CD4-positive, alpha-beta T cell treated with Interleukin-10 for 1 hour (primary cell): ENCODE measurements at places on chromosomes 5 and 9.

DNA sequence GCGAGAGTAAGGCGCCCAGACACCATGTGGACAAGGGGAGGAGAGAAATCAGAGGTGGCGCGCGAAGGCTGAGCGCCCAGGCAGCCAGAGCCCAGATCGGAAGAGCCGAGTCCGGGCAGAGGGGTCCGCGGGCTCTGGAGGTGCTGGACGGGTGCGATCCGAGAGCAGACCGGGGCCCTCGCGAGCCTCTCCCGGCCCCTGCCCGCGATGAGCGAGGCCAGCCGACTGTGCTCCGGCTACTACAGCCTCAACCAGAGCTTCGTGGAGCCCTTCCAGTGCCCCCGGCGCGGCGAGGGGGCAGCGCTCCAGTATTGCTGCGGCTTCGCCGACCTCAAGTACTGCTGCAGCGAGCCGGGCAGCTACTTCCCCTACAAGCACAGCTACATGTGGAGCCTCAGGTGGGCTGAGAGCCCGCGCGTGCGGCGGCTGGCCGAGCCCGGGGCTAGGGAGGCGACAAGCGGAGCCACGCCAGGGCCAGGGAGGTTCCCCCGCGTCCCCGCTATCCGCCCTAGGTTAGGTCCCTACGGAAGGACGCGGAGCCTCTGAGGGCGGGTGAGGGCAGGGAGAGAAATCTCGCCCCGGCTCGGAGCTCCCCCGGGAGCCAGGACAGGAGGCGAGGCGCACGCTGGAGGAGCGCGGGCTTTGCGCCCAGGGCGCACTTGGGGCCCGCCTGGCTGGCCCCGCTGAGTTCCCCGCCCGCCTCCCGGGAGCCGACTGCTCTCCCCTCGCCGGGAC, at the start of gene SHISAL2B:
Gene SHISAL2B (plus strand): TSS at position 87 of the 735 bp plus-strand sequence. CDS start 121 bp downstream, at position 208.
- DNase-seq, result no peak

DNA sequence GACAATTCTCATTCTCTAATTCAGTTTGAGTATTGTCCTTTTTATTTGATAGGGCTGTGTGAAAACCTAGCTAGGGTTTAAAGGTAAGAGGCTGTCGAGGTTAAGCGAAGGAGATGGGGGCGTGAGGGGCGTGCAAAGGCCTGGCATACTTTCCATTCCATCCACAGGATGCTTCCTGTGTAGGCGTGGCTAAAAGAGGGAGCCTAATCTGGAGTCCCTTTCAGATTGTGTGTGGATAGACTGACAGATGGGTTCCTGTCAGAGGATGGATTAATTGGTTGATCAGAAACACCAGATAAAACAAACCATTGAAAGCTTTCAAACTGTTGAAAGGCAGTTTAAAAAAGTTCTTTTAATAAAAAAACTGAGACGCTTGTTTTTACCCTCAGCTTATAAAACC, 1.1 kb upstream of the ELL2 start:
- DNase-seq, result peak; percentile 17

- no peak for DNase-seq
These were observed 81.3 kb downstream of the ANKRD33B start for GRCh38 chr5:10645146-10645545.

DNA sequence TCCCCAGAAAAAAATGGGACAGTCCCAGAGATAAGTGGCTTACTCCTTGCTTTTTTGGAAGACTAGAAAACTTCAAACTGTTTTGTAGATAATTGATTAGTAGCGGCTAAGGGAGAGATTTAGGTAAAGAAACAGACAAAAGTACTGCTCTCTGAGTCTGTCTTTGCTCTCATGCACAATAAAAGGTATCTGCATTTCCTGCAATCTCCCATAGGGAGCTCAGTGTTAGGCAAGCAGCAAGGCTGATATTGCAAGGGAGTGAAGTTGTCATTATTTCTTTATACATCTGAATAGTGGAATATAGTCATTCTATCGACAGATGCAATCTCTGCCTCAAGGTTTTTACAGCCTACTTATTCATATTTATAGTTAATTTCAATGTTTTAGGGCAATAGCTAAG, 54.9 kb upstream of the CAMK4 start:
- no peak for DNase-seq

- DNase-seq, result no peak
These were observed 663.4 kb downstream of the PTPRD start for GRCh38 chr9:9949368-9949767.

GRCh38 chr9:107465467-107466451, 23.8 kb downstream of the KLF4 start:
- DNase-seq, result peak; percentile 22

DNA sequence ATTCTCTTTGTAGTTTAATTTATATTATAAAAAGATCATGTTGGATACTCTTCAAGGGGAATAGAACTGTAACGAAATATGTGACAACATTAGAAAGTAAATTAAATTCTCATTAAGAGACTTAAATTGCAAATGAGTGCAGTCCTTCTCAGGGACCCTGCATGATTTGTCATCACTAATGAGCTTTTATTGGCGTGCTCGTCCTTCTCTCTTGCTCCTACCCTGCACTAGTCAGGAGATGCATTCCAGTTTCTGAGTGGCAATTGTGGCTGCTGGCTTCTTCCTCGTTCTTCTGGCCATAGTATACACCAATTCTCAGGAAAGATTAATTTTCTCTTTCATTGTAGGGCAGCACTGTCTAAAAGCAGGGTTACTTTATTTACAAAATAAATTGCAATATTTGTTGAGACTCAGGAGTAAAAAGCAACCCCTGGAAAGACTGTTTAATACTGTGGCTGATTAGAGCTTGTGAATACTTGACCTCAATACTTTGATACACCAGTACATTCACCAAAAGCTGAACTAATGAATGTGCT, 376.3 kb upstream of the CHD1 start:
- no peak for DNase-seq

DNA sequence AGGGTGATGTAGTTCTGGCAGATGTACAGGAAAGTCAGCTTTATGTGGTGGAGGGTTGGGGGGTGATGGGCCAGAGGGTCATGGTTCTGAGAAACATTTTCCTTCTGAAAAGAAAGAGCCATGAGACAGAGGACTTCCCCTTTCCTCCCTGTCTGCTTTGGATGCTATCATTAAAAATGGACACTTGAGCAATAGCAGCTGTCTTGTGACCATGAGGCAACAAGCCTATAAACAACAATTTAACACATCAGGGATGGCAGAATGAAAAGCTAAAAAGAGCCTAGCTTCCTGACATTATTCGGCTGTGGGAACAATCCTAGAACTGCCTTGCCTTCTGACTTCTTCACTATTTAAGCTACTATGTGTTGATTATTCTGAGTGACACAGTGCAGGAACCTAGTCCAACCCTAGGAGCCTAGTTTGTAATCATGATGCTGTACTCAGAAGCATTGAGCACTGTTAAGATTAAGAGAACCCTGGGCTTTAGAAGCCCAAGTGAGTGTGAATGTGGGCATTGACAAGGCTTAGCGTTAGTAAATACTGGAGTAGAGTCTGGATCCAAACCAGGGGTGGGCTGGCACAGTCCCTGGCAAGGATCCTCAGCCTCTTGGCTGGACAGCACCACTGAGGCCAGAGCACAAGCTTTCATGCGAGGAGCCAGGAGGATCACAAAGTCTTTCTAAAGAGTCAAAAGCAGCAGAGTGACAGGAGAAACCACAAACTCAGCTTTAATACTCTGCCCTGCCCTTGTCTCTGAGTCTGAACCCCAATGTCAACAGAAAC, 178.5 kb upstream of the EGFLAM start:
- no peak for DNase-seq

DNA sequence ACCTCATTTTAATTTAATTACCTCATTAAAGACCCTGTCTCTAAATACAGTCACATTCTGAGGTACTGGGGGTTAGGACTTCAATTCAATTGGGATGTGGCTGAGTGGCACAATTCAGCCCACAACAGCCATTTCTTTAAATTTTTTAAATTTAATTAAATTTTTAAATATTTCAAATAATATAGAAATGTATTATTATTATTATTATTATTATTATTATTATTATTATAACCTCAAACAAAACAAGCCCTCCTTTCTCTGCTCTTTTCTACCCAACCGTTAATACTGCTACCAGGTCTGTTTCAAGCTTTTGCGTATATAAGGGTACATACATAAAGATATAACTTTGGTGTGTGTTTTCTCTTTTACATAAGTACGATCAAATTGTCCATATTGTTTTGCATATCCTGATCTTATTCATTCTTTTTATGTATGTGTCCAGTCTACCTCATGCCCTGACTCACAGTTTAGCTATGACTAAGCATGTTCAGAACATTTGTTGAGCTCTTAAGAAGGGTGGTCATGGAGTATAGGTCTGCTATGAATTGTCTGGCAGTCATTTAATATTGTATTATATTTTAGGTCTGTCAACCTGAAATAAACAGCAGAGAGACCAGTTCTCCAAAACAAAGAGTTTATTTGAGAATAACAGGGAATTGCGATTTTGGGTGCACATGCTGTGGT, 16.1 kb upstream of the RAB14 start:
- no peak for DNase-seq

- DNase-seq, result no peak
These were observed 138.0 kb downstream of the GAPVD1 start for GRCh38 chr9:125399666-125400065.

DNA sequence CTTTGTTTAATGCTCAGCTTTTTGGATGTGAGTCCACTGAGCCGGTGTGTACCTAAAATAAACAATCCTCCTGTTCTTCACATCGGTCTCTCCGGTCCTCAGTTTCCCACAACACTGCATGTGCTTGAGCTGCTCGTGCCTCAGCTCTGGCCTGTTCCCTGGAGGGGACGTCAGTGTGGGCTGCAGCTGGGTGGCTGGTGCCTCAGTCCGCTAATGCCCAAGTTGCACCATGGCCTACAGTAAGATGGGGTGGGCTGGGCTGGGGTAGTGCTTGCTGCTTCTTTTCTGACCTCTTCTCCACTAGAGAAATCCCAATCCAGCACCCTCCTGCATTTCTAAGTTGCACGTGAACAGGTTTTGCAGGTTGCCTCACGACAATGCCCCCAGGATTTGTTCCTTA, 595 bp upstream of the BTNL9 start:
- no peak for DNase-seq

DNA sequence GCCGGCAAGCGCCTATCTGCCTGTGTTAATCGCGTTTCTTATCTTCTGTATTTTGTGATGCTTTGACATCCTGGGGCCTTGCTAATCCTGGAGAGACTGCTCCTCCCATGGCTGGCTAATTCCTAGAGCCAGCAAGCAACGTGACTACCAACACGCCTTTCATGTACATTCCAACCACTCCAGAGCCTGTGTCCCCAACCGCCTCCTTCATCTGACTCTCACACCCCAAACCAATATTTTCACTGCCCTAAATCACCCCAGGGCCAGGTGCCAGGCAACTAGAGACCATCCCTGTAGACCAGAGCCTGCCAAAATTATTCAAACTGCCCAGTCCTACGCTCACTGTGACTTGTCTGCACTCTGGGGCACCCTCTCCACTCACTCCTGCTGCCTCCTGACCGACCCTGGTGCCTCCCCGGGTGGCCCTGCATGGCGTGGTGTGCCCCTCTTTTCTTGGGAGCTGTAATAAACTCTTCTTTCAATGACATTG, 50.5 kb upstream of the COL5A1 start:
- DNase-seq, result no peak
